ENCODE measurements at places on chromosomes 5 and 9.

GRCh38 chr5:33934176-33934575 lies 2.0 kb upstream of the RXFP3 start:
- DNase-seq = peak; percentile 26

GRCh38 chr5:158756871-158757270 lies 342.8 kb downstream of the EBF1 start:
- DNase-seq = no peak

DNA sequence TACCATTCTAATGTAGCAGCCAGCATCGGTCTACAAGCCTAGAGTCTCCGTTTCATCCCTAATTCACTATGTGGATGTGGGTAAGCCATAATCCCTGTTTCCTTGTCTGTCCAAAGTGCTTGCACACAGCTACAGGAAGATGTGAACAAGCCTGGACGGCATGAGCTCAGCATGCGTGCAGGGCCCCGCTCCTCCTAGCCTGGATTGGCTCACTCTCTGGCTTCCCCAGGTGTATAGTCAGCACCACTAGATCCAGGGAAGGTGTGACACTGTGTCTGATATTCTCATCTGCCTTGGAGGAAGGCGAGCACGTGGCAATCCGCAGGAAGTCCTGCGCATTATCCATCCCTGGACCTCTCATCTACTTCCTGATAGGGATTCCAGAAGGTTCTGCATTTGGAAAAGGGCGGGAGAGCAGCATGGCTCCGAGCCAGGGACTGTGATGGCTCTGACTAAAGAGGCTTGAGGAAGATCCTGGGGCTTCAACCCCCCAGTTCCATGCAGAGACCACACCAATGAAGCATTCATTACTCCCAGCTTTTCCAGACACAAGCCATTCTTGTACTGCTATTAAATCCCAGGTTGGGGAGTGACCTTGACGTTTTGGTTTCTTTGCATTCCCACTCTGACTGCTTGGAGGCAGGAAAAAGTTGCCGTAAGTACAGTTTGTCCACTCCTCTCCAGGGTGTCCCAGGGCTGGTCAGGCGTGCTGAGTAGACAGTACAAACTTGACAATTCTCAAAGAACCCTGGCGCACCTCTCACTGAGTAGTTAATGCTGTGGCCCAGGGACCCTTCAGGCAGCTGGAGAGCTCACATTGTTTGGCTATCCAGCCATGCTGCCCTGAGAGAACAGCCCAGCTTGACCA lies 65.6 kb downstream of the PSD2 start:
- no peak for DNase-seq

- no peak for DNase-seq
Measured at GRCh38 chr5:90294604-90295003, 115.0 kb downstream of the CETN3 start.

GRCh38 chr9:9395539-9395938 lies 1217.3 kb downstream of the PTPRD start:
- DNase-seq = no peak

GRCh38 chr5:82522897-82523296 lies 244.7 kb upstream of the RPS23 start:
- DNase-seq = no peak

GRCh38 chr9:83936523-83936922 lies 15.3 kb upstream of the KIF27 start:
- no peak for DNase-seq

DNA sequence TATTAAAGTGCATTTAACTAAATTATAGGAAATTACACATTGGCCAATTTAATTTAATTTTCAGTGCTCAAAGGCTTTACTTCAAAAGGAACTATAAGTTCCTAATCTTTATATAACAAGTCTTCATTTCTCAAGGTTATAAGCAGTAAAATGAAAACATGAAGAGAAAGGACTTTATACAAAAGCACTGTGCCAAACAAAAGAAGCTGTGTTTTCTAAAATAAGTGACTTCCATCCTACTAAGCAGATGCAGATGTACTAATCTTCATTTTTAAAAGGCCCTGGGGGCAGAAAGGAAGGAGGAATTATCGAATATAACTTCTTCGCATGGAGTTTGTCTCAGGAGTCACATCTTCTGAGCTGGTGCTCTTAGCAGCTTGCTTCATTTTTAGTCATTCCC lies 81.4 kb downstream of the SHC3 start:
- DNase-seq = no peak

GRCh38 chr9:125763394-125763801 lies 16.2 kb downstream of the PBX3 start:
- DNase-seq = peak; percentile 57

GRCh38 chr5:179313849-179314521 lies 31.3 kb downstream of the ADAMTS2 start:
- peak; percentile 72 for DNase-seq

GRCh38 chr5:171755354-171755821 lies 30.2 kb upstream of the SMIM23 start:
- DNase-seq = no peak

DNA sequence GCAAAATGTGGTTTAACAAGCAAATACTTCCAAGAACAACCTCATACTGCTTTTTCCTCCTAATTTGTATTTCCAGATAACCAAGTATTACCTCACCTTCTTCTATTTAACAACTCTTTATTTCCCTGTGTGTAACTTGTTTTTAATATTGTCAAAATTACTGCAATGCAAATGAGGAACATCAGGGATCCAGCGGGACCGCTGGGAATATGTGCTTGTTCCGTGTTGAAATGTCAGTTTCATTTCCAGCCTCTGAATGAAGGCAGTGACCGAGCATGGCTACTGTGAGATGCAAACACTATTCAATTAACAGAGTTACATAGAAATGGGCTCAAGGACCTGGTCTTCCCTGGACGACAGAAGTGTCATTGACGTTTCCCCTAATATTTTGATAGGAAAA lies 110.8 kb upstream of the CTSL start:
- DNase-seq = no peak

DNA sequence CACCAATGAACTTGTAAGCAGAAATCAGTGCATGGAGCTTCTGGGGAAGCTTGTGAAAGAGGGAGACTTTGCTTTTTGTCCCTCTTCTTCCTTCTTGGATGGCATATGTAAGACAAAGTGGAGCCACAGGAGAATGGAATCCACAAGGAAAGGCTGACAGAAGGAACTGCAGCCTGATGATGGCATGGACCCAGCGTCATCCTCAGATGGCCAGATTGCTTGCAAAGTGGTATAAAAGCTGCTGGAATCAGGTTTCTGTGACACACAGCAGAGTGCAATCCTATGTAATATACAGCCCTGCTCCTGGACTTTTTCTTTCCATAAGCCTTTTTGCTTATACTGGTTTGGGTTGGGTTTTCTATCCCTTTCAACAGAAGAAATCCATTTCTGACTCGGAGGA lies 31.4 kb upstream of the SPARC start:
- peak; percentile 53 for DNase-seq

DNA sequence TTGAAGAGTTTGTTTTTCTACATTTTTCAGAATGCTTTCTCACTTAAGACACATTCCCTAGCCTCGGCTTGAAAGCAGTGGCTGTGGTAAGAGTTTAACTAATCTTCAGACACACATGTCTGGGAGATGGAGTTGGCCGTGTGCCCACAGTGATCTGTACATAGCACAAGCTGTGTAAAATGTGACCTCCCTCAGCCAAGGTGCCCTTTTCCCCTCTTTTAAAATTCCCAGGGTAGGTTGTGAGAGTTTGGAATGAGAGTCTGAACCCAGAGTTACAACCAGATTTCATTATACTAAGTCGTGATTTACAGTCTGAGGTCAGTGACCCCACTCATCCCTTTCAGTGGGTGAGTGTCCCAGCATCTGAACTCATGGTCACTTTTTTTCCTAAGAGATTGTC lies 230.4 kb downstream of the DOCK8 start:
- peak; percentile 24 for DNase-seq

DNA sequence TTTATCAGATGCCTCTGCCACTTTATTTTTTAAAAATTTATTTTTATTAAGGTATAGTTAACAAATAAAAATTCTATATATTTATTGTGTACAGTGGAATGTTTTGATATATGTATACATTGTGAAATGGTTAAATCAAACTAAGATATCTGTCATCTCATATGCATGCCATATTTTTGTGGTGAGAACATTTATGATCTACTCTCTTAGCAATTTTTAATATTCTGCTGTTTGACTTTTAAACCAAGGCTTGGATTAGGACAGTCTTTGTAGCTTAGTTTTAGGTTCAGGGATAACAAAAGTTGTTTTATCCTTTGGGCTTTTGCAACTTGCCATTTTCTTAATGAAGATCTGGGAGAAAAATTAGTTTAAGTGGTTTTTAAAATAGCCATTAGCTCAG lies 46.0 kb upstream of the CDKN2B start:
- no peak for DNase-seq

DNA sequence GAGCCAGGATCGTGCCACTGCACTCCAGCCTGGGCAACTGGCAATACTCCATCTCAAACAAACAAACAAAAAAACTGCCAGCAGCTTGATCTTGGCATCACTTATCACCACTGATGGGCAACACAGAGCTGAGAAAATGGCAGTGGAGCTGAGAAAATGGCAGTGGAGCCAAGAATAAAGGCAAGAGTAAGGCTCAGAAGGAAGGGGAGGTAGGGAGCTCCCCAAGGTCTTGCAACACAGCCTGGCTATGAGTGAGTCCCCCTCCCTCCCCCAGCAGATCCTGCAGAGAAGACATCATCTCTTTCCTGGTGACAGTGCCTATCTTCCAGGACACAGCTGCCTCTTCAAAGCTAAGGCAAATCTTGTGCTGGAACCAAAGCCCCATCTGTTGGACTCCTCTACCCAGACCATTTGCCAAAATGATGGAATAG lies 70.3 kb downstream of the UGCG start:
- DNase-seq = no peak

- DNase-seq = no peak
Measured at GRCh38 chr5:124025306-124025845, 513.4 kb downstream of the CSNK1G3 start.

- no peak for DNase-seq
Measured at GRCh38 chr5:118905196-118905595, 83.2 kb downstream of the DTWD2 start.

DNA sequence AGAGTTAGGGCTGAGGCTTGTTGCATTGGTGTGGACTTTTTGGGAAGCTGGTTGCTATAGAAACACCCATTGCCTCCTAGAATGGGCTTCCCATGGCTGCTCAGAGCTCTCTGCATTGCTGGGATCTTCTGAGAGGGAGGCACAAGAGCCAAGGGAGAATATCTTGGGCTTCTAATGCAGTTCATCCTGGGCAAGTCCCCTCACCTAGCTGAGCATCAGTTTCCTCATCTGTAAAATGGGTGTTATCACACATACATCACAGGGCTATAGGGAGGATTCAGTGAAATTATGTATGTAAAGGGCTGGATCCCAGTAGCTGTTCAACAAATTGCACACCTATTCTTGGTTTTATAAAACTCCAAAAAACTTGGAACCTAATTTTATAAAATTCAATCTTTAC lies 106.1 kb upstream of the ALDH1B1 start:
- DNase-seq = no peak

DNA sequence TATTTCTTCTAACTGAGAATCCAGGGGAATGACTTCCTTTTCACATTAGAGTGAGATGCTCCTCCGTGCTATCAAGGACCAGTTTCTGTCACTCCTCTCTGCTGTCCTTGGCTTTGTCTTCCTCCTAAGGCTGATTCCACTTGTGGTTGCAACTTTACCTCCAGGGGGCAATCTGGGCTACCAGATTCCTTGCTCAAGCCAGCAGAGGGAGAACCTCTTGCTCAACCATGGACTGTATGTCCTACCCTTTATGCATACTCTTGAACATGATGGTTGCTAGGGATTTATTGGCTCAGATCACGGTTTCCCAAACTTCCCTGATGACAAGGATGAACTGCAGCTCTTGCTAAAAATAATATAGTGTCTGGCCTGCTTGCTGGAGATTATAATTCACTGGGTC lies 24.0 kb downstream of the NNT start:
- peak; percentile 58 for DNase-seq

- DNase-seq = no peak
Measured at GRCh38 chr9:23220957-23221356, 605.1 kb downstream of the ELAVL2 start.

GRCh38 chr5:177980743-177981151 lies 15.3 kb downstream of the PROP1 start:
- no peak for DNase-seq

GRCh38 chr5:179318221-179318955 lies 26.9 kb downstream of the ADAMTS2 start:
- no peak for DNase-seq

DNA sequence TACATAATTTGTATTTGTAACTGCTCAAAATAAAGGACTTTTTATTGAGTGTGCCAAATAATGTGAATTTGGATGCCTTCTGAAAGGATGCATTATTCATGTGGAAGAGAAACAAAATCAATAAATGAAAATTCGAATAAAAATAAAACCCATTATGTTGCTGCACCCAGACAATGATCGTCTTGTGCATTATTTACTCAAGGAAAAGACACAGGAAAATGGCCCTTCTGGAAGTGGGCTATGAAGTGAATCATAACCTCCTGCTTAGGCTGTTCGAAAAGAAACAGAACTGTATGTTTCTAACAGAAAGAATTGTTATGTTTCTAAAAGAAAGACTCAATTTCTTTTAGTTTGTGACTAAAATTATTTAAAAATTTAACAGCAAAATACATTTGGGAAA lies 168.9 kb upstream of the NFIB start:
- DNase-seq = no peak

DNA sequence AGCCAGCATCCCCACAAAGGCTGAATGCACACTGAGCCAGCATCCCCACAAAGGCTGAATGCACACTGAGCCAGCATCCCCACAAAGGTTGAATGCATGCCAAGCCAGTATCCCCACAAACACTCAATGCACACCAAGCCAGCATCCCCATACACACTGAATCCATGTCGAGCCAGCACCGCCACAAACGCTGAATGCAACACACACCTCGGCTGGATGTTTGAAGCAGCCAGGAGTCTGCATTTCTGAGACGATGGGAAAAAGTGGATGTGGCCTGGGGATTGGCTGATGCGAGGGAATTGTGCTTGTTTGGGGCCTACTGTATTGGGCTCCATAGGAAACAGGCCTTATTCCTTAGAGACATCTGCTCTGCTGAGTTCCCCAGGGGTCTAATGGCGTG lies 30.9 kb upstream of the CEP72 start:
- DNase-seq = no peak

DNA sequence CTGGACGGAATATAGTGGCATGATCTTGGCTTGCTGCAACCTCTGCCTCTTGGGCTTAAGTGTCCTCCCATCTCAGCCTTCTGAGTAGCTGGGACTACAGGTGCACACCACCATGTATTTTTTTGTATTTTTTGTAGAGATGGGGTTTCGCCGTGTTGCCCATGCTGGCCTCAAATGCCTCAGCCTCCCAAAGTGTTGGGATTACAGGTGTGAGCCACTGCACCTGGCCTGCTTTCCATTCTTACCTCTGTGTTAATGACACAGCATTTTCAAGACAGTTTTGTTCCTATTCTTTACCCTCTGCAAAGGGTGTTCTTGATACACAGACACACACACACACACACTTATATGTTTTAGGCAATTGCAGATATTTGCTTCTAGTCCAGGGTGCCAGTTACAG lies 113.3 kb downstream of the LRRC70 start:
- no peak for DNase-seq
